ENCODE measurements at places on chromosomes 16 and 17. TPM values are rescaled to one million over a fixed set of nuclear protein-coding genes. Genes with fewer than 3 reads are reported as not detected.

Gene TBC1D3H
- total RNA-seq: not detected

Gene MFAP4
- 84.2 TPM for total RNA-seq

Gene CD300H
- not detected for total RNA-seq

Gene CEP295NL
- 11.7 TPM for total RNA-seq

Gene CACNA1G
- 23.5 TPM for total RNA-seq

Gene MYL4
- 34.5 TPM for total RNA-seq

Gene AOC3
- 18.6 TPM for total RNA-seq

Gene PRAC2
- not detected for total RNA-seq

Gene TSPOAP1
- total RNA-seq: 52.3 TPM

Gene KRT27
- total RNA-seq: 0.22 TPM

All from camera-type eye (tissue), 1 donor.